ENCODE measurements at places on chromosomes 12 and 14. TPM values are rescaled to one million over a fixed set of nuclear protein-coding genes. Genes with fewer than 3 reads are reported as not detected.

The MYF6 gene
- not detected for polyA plus RNA-seq

The DEPDC4 gene
- polyA plus RNA-seq = 2.4 TPM

The TMEM229B gene
- polyA plus RNA-seq = 1.5 TPM

The WNT1 gene
- polyA plus RNA-seq = not detected

The SSTR1 gene
- polyA plus RNA-seq = not detected

All from keratinocyte (primary cell).